H9 (cell line): ENCODE measurements at places on chromosomes 2 and 18.

DNA sequence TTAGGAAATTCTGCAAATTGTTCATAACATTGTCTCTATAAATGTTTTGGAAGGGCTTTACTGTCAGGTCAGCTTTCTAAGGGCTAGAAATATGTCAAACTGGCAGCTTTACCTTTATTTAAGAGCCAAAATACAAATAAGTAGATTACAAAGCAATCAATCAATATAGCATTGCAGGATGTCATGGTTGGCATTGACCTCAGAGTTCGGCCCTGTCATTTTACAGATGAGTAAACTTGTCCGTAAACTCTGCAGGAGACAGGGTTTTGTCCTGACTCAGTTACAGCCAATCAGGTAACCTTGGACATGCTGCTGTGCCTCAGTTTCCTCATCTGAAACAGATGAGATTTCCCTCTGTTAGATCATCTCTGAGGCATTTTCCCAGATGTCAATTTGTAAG is 25.9 kb upstream of the ZEB2 start:
- no peak for DNase-seq

GRCh38 chr2:199455210-199455544 is 2.6 kb downstream of the SATB2 start:
- DNase-seq = no peak

DNA sequence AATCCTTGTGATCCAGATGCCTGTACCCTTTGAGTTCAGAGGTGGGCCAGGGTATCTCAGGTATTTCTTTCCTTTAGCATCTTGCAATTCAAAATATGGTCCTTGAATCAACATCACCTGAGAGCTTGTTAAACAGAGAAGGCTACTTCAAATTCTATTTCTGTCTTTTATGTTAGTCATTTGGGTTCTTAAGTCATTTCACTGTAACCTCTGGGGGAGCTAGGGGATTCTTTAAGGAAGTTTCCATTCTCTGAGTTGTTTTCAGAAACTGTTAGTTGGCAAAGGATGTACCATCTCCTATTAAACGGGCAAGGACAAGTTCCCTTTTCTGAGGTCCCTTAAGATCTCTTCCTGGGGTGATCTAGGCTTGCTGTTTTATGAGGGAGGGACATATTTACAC is 16.6 kb downstream of the CFLAR start:
- DNase-seq = no peak

GRCh38 chr2:2731101-2731815 is 400.2 kb upstream of the MYT1L start:
- DNase-seq = no peak

DNA sequence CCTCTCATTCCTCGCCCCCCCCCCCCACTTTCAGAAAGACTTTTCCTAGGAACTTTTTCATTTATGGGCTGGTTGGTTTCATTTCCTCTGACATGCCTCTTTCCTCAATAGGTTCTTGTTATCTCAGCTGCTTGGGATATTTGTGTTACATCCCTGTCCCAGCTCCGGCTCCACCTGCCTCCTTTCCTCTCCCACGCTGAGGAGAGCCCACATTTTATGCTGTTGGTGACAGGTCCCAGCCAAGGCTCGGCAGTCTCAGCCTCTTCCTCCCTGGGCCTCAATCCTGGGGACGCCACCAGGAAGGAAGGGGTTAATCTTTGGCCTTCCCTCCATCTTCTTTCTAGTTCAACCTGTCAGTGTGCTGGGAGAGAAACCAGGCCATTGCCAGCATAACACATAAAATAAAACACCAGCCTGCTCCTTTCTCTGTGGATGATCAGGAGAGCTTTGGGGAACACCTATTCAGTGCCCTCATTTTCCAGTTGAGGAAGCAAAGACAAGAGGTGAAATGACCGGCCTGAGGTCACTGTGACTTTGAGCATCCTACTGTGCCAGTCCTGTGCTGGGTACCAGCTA is 216.9 kb upstream of the TNP1 start:
- no peak for DNase-seq

DNA sequence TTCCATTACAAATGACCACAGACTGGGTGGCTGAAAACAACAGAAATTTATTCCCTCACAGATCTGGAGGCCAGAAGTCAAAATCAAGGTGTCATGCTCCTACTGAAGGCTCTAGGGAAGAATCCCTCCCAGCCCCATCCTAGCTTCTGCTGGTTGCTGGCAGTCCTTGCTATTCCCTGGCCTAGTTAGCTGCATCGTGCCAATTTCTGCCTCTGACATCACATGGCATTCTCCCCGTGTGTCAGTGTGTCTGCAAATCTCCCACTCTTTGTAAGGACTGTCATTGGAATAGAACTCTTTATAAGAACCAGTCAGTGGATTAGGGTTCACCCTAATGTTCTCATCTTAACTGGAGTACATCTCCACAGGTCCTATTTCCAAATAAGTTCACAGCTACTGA is 30.5 kb upstream of the NCKAP5 start:
- DNase-seq = no peak

- no peak for DNase-seq
Observed at GRCh38 chr2:202410092-202410491, 34.0 kb downstream of the BMPR2 start.

DNA sequence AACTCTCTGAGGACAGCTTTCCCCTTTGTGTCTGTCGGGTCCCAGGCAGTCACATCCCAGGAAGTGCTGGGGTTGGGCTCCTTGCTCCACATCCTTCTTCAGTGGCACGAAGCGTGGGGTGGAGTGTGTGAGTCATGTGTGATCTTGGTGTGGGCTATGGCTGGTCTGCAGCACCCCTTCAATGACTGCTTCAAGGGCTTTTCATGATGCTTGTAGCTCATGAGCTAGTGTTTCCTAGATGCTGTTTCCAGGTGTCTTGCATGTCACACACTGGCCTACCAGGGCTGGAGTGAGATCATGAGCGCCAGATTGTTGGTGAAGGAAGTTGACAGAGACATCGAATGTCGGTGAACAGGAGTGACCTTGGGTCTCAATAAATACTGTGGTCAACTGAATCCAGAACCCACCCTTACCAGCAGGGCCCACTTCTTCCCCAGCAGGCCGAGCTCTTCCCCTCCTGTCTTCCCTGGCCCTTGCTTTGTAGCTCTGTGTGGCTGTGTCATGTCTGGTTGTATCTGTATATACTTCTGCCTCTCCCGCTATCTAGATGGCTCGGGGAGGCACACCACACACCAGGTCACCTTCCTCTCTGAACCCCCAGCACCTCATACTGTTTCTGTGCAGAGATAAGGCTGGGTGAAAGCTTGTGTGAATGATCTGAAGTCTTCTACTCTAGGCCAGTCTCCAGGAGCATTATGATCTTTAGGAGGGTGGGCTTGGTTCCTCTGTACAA is 3.8 kb downstream of the C2orf92 start:
- DNase-seq = no peak

DNA sequence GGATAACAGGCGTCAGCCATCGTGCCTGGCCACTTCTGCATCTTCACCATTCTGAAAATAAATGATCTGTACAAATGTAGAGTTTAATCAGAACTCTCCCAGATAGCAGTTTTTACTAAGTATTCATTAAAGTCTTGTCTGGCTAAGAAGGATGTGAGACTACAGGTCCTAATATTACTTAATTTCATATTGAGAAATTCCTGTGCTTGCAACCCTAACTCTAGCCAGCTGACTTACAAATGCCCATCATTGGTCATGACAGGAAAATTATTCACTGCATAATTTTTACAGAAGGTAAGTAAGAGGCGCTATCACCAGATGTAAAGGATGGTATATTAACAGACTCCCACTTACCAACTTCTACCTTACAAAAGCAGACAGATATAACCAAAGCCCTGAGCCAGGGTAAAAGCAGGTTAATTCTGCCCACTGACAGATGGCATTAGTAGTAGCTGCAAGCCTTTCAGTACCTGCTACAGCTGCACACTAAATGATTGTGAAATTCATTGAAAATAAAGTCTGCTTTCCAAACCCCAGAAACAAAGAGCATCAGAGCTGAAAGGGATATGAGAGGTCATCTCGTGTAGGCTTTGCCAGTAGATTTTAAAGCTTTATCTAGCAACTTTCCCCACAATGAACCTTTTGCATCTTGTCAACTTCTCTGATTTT is 271.3 kb upstream of the STON1 start:
- DNase-seq = no peak
